ENCODE measurements at places on chromosomes 12 and 14.

DNA sequence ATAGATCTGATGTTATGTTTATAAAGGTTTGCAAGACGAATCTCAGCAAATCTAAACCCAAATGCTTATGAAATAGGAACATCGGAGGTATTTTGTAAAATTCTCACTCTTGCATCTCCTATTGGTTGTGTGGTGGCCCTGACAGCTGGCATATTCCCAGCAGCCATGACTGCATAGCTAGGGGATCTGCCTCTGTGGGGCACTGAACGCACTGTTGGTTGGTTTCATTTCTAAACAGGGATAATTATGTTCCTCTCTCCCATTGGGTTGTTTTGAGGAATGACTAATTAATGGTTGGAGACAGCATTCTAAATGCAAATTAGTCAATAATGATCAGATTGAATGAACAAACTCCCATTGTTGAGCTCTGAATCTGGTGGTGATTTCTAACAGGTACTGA lies 2.7 kb upstream of the BEST3 start:
- no peak for DNase-seq

- DNase-seq: no peak
Observed at GRCh38 chr12:27828196-27828595, 48.2 kb upstream of the MANSC4 start.

GRCh38 chr12:26441434-26441833 lies 246.1 kb downstream of the SSPN start:
- DNase-seq: no peak

DNA sequence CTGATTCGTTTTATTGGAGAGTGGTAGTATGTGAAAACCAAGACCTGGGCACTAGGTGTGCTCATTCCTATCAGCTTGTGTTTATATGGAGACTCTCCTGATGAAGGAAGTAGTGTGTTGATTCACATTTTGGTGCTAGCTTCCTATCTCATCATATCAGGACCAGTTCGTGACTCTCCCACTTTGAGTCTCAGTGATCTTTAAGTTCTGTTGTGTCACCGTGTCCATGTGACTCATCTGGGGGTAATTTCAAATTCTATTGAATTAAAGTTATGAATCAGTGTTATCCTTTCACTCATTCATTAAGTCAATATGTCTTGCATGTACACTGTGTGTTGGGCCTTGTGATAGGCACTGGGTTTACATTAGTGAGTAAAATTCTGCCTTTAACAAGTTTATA lies 180.2 kb downstream of the CACNA1C start:
- DNase-seq: no peak

Measured in stimulated activated CD4-positive, alpha-beta T cell treated with anti-CD3 and anti-CD28 coated beads, TNF-alpha, amount 100 ng/mL, for 24 hours (primary cell).